ENCODE measurements at places on chromosomes 7 and 10.

DNA sequence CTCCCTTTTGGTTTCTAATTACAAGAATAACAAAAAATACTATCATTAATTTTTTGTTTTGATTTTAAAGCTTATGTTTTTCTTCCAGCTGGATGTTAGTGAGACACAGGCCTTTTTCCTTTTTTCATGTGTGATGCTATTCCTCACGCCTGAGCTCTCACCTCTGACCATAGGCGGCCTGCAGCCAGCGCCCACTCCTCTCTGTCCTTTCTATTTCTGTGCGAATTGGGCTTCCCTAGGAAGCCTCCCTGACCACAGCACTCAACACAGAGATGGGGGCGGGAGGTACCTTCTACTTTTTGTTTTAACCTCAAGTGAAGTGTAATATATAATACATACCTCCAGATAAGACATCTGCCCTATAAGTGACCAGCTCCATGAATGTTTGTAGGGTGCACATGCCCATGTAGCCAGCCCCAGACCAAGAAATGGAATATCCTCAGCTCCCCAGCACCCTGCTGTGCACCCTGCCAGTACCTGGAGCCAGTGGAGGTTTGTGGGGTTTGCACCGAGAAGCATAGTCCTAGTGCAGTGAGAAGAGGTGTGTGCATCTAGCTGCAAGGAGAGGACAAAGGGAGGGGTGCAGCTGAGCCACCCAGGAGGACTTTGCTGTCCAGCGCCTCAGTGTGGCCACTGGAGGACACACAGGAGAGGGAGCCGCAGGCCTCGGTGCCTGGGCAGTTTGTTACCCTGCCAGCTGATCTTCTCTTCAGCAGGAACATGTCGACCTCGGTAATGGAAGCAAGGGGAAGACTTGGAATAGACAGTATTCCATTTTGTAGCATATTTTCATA lies 38.5 kb downstream of the BNIP3 start:
- no peak for DNase-seq

DNA sequence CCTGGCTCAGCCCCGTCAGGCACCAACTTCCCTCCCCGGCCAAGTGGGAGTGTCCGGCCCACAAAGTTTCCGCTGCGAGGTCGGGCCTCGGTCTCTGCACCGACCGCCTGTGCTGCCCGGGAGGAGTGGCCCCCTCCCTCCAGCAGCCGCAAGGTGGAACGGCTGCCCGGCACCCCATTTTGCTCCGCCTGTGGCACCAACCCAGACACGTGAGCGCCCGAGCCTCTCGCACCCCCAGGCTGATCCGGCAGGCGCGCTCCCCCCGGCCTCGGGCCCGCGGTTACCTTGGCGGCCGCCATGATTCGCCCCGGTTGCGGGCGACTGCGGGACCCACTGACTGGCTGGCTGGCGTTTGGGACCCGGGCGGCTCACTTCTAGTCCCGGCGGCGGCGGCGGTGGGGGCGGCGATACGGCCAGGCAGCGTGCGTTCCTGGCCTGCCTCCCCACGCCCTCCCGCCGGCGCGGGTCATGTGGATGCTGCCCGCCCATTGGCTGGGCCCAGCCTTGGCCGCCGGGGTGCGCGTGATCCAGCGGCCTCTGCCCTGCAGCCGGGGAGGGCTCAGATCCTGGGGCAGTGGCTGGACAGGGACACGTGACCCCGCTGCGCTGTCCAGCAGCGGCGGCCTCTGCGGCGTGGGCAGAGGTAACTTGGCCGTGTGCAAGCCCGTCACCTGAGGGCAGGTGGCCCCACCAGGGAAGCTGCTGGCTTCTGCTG lies at the start of gene SLC25A13:
TSS of gene SLC25A13 (minus strand) at position 441 of the 715 bp plus-strand sequence. CDS start at position 299, 142 bp downstream.
- DNase-seq: peak; percentile 86

GRCh38 chr10:121104476-121105111 lies 253.4 kb downstream of the WDR11 start:
- no peak for DNase-seq

DNA sequence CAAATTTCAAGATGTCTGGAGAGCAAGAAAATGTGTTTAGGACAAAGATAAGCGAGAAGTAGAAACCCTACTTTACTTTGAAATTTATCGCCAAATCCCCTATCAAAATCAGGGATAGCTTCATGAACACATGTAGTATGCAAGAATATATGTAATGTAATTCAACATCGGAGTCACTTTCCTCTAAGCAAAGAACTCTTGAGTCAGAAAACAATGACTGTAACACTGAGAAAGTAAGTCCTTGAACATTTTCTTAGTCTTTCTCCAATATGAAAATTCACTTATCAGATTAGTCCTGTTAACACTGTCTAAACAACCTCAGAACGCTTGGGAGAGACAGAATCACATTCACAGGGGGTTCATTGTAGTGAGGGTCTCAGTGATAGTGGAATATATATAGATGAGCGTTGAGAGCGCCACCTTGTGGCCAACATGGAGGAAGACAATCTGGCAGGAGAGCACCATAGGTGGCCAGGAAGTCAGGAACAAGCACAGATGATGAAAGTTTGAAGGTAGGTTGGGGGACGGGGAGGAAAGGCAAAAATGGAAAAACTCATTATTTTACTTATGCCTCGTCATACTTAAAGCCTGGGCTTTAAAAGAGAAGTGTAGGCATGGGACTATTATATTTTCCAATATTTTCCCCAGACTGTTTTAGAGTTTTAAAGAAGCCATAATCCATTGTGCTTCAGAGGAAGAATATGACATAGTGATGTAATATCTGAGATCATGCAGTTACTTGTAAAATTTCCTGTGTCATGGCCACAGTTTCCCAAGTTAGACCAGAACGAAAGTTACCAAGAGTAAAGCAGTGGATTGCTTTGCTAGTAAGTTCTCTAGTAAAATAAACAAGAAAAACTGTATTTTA lies 115.5 kb upstream of the GNAI1 start:
- DNase-seq: peak; percentile 46

GRCh38 chr7:45973725-45974532 lies 52.9 kb upstream of the IGFBP3 start:
- no peak for DNase-seq

- no peak for DNase-seq
These were observed 12.2 kb downstream of the TRPV6 start for GRCh38 chr7:142873281-142873784.

- DNase-seq: no peak
These were observed 136.4 kb upstream of the MDFIC start for GRCh38 chr7:114785496-114785895.

GRCh38 chr10:100715445-100716385 lies 29.7 kb upstream of the PAX2 start:
- no peak for DNase-seq

- no peak for DNase-seq
These were observed 71.5 kb upstream of the SLC13A1 start for GRCh38 chr7:123271231-123271630.

DNA sequence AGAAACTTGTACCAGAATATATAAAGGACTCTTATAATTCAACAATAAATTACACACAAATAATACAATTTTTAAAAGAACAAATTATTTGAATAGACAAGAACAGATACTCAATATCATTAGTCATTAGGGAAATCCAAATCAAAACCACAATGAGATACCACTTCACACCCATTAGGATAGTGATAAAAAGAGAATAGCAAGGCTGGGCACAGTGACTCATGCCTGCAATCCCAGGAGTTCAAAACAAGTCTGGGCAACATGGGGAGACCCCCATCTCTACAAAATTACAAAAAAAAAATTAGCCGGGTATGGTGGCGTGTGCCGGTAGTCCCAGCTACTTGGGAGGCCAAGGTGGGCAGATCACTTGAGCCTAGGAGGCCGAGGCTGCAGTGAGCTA lies 52.2 kb upstream of the KCNIP2 start:
- DNase-seq: no peak

GRCh38 chr7:132800522-132800921 lies 224.3 kb upstream of the PLXNA4 start:
- no peak for DNase-seq

Data from right forelimb (tissue), 1 donor.